ENCODE measurements at places on chromosomes 7 and 10. TPM values are rescaled to one million over a fixed set of nuclear protein-coding genes. Genes with fewer than 3 reads are reported as not detected.
A peak's percentile ranks its signal among the peaks of the same experiment; 100 is the strongest.

KCNIP2 gene
- under 0.01 TPM for total RNA-seq

TMEM229A gene
- total RNA-seq: not detected

- peak; percentile 28 for DNase-seq
Measured at GRCh38 chr10:125137601-125138438, 22.5 kb downstream of the CTBP2 start.

- no peak for DNase-seq
Measured at GRCh38 chr7:159015081-159015453, 129.6 kb downstream of the VIPR2 start.

ZNF33A gene
- total RNA-seq: 22.0 TPM

CTAGE4 gene
- not detected for total RNA-seq

DNA sequence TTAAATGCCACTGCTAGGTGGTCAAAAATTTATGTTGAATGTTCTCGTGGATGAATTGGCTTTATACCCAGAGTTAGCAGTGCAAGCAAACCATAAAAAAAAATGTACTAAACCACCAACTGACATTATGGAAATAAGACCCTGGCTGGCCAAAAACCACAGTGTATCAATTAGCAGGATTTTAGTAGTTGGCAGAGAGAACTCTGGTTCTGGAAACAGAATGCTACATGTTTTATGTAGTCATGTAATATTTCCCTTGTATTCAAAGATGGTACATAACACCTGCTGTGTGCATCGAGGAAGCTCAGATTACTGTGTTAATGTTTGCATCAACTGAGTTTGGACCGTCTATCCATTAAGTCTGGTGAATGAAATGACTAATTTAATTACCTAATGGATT is 618.5 kb downstream of the CCSER2 start:
- no peak for DNase-seq

DNA sequence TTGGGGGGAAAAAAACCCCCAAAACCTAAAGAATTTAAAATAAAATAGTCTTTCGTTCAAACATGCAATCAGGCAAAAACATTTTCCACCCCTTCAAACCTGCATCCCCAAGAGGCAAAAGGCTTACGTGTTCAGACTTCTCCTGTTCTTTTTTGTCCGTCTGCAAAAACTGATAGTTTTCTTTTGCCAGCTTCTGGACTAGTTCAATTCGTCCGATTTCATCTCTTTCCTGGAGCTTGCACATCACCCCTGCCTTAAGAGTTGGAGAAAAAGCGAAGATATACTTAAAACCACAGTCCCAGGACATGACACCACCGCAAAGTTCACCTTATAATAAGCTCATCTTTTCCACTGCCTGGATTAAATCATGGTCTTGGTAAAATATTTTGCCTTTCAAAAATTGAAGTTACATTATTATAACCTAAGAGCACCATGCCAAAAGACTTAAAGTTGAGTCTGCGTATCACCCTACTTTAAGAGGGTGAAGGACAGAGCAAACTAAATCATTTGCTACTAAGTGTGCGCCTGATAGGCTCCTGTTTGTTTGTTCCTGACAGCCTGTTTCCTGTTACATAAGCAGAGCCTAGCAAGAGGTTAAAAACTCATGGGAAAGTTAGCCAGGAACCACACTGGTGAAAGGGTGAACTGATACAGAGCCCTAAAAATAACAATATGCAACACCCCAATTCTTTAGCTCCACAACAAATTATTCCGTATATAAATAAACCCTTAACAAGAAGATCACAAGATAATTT is 137.0 kb downstream of the RAPGEF5 start:
- peak; percentile 94 for DNase-seq

PON1 gene
- not detected for total RNA-seq
